ENCODE measurements at places on chromosomes 11 and 22.

- no peak for DNase-seq
These were observed 32.8 kb upstream of the LDLRAD3 start for GRCh38 chr11:35911013-35911412.

GRCh38 chr11:128189823-128190222 lies 397.5 kb downstream of the ETS1 start:
- DNase-seq = no peak

- DNase-seq = no peak
These were observed 39.3 kb downstream of the AMBRA1 start for GRCh38 chr11:46554213-46555147.

- DNase-seq = peak; percentile 12
These were observed 7.9 kb downstream of the FAM118A start for GRCh38 chr22:45317551-45318167.

- DNase-seq = no peak
These were observed 60.5 kb downstream of the ENTHD1 start for GRCh38 chr22:39833093-39833492.

Measured in activated naive CD4-positive, alpha-beta T cell (primary cell).